ENCODE measurements at places on chromosomes 5 and 9.

DNA sequence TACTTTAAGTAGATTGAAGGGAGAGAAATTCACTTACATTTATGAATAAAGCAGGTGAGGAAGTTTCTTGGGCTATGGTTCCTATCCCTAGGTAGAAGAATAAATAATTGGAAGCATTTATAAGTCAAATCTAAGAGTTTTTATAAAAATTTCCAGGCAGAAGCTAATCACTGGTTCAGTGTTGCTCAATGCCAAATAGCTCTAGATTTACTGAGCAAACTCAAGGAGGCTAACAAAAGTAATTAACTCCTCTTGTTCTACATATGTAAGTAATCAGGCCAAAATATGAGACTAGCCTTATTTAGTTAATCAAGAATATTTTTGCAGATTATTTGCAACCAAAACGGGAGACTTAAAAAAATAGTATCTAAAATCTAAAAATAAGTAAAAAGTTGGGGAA is 472.3 kb downstream of the PLK2 start:
- no peak for DNase-seq

GRCh38 chr9:86405926-86406325 is 51.7 kb upstream of the TUT7 start:
- DNase-seq, result no peak

DNA sequence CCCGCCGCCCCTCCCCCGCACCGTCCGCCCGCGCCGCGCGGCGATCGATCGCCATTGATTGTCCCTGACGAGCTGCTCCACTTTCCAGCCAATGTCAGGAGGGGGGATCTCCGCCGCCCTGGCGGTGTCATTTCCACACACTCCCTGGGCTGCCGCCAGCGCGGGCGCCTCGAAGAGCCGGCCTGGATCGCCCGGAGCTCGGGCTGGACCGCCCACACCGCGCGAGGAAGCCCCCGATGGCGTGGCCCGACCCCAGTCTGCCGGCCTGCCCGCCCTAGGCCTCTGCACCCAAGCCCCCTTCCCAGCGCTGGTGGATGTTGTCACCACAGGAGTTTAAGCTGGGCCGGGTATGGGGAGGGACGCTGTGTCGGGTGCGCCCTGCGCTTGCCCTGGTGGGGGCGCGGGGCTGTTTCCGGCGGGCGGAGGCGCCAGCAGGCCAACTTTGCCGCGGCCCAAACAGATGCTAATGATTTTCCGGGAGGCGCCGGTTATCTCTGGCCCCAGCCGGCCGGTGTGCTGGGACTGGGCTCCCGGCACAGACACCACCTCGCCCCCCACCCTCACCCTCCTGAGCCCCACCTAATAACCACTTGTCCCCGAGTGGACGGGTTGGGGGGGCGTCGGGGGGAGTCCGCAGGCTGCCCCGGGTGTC is 10.6 kb upstream of the CXXC5 start:
- no peak for DNase-seq

DNA sequence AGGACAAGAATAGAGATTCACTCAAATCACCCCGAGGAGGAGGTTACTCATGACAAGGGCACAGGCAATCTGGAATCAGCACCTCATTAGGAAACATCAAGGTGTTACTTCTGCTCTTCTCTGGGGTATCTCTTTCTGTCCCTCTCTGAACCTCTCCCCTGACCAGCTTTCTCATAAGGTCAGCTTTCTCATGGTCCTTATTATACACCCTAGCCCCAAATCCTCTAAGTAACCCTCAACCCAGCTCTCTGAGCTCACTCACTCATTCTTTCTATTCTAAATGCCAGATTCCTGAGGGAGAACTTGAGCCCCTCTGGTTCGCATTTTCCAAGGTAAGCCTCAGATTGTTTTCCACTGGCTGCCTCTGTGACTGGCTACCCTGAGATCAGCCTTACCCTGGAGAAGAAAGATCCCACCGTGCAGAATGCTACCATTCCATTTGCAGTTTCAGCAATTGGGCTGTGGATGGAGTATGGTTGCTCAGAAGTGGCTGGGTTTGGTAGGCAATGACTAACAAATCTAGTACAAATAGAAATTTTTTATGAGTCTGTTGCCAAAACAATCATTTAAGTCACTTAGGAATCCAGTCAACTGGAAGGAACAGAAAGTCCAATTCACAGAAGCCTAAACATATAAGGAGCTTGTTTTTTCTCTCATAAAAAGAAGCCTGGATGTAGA is 9.0 kb upstream of the TIMD4 start:
- DNase-seq, result no peak

DNA sequence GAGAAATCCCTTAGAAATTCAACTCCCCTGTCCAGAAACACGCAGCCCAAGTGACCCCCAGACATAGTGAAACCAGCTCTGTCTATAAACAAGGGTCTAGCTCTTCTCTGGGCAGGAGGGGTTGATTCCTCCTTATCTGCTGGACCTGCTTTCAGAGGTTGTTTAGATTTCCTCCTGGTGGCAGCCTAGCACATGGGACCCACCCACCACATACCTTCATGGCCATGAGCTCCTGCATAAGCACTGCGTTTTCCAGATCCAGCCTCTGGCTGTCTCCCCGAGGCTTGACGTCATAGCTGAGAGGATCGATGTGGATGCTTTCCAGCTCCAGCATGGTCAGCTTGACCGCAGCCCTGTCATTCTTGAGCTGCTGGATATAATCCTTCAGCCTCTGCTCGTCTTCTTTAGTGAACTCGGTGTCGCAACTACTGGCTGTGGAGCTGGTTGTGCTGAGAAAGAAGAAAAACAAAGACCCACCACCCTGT is 77.0 kb downstream of the DCP2 start:
- no peak for DNase-seq

GRCh38 chr5:75286211-75286773 is 49.6 kb upstream of the ANKRD31 start:
- no peak for DNase-seq

GRCh38 chr5:132050136-132050535 is 10.3 kb upstream of the IL3 start:
- no peak for DNase-seq

DNA sequence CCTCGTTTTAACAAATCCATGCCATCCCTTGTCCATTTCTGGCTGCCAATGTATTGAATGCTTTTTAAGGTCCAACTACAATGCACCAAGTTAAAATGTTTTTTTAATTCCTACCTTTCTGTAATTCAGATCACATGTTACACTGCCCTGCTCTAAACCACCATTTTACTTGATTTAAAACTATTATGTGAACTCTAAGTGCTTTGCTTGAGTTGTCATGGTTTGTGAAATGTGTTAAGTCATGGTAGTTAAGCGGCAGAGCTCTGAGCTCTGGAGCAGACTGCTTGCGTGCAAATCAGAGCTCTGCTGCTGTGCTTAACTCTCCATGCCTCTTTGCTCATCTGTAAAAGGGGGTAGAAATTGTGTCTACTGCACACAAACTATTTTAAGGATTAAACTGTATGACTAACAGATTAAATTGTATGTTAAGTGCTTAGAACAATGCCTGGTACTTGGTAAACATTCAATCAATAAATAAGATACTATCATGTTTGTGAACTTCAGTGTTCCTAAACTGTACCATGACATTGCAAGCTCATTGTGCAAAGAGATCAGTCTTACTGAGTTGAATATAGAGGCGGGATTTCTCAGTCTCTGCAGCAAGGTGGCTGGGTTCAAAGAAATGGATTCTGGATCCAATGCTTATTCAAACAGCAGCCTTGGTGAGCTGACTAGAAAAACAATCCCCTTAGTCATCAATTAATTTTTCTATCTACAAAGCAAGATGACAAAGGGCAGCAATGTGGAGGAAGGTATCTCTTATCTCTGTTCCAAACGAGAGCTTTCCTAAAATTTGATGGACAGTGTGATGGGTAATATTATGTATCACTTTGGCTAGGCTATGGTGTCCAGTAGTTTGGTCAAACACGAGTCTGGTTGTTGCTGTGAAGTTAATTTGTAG is 16.1 kb upstream of the CMBL start:
- DNase-seq, result no peak

- no peak for DNase-seq
These were observed 413.2 kb upstream of the ACTBL2 start for GRCh38 chr5:57895766-57896165.

- no peak for DNase-seq
These were observed 86.2 kb downstream of the CSNK1G3 start for GRCh38 chr5:123598028-123598689.

DNA sequence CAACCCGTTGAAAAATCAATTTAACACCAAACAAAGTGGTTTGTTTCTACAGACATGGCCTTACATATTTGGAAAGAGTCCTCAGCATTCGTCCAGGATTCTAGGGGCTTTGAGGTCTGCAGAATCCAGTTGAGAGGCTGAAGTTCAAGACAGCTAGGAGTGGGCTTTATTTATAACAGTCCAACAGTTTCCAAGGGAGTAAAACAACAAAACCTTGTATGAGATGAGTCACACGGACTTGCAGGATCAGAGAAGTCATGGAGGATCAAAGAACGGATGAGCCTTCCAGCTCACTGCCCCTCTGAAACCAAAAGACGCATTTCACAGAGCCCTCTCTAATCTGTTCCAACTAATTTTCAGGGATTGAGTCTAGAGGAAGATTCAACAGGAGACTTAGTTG is 11.1 kb upstream of the ESM1 start:
- DNase-seq, result no peak

GRCh38 chr9:38434365-38434764 is 10.1 kb upstream of the IGFBPL1 start:
- DNase-seq, result no peak
